Activated T-helper 2 cell treated with anti-CD3 and anti-CD28 coated beads, Interferon-gamma antibody, Interleukin-2, Interleukin-4, amounts not matched to agents 10 μg/mL and 5 μg/mL and 100 μg/mL, durations not matched to agents 14 hours and 24 hours and 36 hours (primary cell): ENCODE measurements at places on chromosomes 5 and 9. TPM values are rescaled to one million over a fixed set of nuclear protein-coding genes. Genes with fewer than 3 reads are reported as not detected.

CCDC183 gene
- total RNA-seq: 0.11 TPM in 1 of 2 replicates, not detected in the other

ZNF608 gene
- not detected in 2 replicates for total RNA-seq

IFNA21 gene
- not detected in 2 replicates for total RNA-seq

GFI1B gene
- not detected in 2 replicates for total RNA-seq

NME5 gene
- not detected in 2 replicates for total RNA-seq

PDGFRB gene
- total RNA-seq: 0.46 and 1.3 TPM in 2 replicates

TMEM174 gene
- total RNA-seq: not detected in 2 replicates

SLC34A1 gene
- not detected in 2 replicates for total RNA-seq

TMEM245 gene
- total RNA-seq: 24.0 and 25.8 TPM in 2 replicates

SH3TC2 gene
- not detected in 2 replicates for total RNA-seq
